EL (cell line): ENCODE measurements at places on chromosomes 1 and 21.

GRCh38 chr1:174000371-174000770 lies 21.8 kb downstream of the RC3H1 start:
- DNase-seq, result no peak

DNA sequence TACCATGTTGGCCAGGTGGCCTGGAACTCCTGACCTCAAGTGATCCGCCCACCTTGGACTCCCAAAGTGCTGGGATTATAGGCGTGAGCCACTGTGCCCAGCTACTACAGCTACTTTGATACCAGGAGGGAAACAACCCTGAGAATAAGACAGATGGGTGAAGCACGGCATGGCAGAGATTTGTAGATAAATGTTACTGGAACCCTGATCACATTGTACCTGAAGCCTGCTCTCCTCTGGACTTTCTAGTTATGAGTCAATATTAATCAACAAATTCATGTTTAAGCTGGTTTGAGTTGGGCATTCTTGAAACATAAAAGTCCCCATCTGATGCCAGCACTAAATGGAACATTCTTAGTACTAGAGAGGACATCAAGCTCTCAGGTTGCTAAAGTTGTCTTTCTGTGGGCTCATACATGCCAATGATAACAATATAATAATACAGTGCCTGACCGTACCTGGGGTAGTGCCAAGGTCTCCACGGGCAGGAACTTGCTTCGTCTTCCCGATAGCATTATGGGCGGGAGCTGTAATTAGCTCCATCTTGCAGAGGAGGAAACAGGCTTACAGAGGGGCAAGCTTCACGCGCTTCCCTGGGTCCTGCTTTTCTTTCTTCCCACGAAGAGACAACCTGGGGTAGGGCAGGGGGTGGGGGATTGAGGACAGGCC lies 30.7 kb upstream of the SLC19A1 start:
- no peak for DNase-seq

GRCh38 chr1:63721531-63722189 lies 52.2 kb upstream of the ROR1 start:
- peak; percentile 53 for DNase-seq

DNA sequence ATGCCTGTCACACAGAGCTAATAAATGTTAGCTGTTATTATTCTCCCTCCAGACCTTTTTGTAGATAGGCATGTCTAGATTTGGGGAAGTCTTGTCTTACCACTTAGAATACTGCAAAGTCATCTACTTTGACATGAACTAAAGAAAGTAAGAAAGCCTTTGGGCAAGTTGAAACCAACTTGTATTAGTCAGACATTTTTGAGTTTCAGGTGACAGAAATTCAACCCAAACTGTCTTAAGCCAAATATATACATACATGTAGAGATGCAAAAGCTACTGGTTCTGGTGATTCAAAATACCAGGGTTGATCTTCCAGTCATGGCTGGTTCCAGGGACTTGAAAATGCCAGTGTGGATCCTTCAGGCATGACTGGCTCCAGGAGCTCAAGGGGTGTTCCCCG lies 276.8 kb upstream of the TMEM51 start:
- no peak for DNase-seq
